ENCODE measurements at places on chromosomes 1 and 21.

DNA sequence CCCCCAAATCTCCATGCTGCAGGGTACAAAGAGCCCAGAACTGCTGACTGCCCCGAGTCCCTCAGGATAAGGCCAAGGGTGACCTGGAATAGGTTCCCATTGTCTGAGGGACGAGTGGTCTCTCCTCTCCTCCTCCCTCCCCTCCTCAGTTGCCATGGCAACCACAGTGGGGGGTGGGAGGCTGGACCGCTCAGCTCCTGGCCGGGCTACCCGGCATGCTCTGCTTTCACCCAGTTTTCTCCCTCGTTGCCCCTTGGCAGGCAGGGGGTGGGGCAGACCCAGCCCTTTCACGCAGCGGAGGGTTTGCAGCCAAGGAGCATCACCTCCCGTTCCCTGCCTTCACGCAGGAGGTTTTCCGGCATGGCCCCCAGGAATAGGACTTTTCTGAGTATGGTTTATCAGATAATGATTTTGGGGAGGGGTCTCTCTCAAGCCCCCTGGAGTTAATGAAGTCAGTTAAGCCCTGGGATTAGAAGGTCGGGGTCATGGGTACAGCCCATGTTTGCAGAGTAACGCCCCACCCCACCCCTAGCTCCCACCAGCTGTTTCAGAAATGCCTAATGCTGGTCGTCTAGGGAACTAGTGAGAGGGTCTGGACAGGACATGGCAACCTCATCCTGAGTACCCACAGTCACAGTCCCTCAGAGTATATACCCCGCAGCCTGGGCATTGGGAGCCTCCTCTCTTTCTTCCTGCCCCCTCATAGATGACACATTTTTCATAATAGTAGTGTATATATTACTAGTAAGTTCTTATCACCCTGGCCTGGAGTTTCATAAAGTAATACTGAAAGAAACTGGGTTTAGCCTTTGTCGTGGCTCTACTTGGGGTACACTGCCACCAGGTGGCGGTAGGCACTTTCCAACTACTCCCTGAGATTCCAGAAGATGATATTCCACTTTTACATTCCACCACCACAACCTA, 20.7 kb downstream of the C1QB start:
- no peak for DNase-seq

DNA sequence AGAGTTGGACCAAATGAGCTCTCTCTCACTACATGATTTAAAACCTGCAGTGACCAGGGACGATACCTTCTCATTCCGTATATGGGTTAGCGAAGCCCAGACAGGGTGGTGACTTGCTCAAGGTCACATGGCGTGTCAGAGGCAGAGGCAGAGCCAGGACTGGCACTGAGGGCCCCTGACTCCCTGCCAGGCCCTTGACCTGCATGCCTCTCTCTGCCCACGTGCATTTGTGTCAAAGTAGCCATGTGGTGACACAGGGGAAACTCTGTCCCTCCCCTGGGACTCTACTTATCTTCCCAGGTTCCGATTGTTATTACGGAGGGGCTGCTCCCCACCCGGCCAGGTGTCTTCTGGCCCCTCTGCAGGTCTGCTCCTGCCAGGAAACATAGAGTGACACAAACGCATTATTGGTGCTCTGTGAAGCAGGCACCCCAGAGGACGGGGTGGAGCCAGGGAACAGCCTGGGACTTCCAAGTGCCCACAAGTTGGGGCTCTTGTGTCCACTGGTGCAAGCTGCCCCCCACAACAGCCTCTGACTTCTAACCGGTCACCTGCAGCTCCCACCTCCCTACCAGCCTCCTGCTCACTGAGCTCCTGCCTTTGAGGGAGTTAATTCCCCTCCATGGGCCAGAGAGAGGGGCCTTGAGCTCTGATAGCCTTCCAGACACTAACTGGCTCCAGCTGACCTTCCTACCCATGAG, 7.3 kb upstream of the TINAGL1 start:
- DNase-seq, result no peak

DNA sequence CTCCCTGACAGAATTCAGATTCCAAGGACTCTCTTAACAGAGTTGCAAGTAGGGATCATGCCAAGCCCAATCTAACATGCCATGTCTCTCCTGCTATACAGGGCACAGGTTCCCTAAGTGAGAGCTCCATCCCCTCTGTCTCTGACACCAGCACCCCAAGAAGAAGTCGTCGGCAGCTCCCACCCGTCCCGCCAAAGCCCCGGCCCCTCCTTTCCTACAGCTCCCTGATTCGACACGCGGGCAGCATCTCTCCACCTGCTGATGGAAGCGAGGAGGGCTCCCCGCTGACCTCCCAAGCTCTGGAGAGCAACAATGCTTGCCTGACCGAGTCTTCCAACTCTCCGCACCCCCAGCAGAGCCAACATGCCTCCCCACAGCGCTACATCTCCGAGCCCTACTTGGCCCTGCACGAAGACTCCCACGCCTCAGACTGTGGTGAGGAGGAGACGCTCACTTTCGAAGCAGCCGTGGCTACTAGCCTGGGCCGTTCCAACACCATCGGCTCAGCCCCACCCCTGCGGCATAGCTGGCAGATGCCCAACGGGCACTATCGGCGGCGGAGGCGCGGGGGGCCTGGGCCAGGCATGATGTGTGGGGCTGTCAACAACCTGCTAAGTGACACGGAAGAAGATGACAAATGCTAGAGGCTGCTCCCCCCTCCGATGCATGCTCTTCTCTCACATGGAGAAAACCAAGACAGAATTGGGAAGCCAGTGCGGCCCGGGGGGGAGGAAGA, 263.2 kb downstream of the ZNF648 start:
- DNase-seq, result no peak

DNA sequence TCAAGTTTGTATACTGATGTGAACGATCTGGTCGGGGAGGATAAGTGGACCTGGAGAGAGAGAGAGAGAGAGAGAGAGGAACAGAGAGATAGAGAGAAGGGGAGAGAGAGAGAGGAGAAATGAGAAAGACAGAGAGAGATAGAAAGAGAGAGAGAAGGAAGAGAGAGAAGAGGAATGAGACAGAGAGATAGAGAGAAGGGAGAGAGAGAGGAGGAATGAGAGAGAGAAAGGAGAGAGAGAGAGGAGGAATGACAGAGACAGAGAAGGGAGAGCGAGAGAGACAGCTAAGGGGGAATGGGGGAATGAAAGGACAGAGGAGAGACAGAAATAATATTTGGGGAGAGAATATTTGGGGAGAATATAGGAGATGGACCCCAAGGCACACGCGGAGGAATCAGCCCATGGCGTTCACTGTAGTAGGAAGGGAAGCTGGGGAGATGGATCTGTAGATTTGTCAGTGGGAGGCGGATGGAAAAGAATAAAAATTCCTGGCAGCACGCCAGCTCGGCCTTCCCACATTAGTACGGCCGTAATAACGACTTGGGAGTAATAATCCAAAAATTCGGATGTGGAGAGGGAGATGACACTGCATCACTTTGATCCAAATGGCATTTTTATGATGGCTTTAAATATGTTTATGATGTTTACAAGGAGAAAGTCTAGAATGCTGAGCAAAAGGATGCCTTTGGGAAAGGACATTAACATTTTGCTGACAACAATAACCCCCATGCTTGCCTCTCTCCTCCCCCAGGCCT, 159.8 kb upstream of the KCNJ6 start:
- DNase-seq, result no peak

- no peak for DNase-seq
These were observed 619 bp upstream of the ZBTB8B start for GRCh38 chr1:32464191-32464715.

DNA sequence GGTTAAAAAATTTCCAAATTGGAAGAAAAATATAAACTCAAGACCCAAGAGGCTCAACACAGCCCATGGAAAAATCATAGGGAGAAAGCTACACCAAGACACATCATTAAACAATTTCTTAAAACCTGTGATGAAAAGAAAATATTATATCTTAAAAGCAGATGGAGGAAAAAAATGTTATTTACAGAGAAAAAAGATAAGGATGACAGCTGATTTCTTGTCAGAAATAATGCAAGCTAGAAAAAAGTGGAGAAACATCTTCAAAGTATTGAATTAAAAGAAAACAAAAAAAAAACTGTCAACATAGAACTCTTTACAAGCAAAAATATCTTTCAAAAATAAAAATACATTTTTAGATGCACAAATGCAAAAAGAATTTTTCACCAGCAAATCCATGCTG, 930.5 kb downstream of the ADGRL2 start:
- DNase-seq, result no peak

GRCh38 chr1:96487971-96488370, 233.6 kb upstream of the PTBP2 start:
- DNase-seq, result no peak

DNA sequence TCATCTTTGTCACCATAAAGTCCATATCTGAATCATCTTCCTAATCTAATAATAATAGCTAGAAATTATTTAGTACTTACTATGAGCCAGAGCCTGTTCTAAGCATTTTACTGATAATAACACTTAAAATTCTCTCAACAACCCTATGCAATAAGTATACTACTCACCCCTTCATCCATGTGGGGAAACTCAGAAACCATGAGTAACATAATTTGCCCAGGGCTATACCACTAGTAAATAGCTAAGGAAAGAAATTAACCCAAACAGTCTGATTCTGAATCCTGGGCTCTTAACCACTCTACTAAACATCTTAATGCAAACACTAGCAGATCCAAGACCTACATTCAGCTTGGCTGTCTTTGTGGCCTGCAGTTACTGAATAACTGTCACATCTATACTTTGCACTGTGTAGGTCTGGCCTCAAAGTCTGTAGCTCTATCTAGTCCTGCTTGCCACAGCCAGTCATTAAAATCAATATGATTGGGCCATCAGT, 394.8 kb upstream of the ESRRG start:
- DNase-seq, result no peak

GRCh38 chr1:94079989-94080388, 41.0 kb downstream of the ABCA4 start:
- no peak for DNase-seq

GRCh38 chr21:35478161-35479064, 429.3 kb upstream of the RUNX1 start:
- DNase-seq, result no peak

- DNase-seq, result no peak
These were observed 96.6 kb downstream of the DISC1 start for GRCh38 chr1:231723146-231723545.

DNA sequence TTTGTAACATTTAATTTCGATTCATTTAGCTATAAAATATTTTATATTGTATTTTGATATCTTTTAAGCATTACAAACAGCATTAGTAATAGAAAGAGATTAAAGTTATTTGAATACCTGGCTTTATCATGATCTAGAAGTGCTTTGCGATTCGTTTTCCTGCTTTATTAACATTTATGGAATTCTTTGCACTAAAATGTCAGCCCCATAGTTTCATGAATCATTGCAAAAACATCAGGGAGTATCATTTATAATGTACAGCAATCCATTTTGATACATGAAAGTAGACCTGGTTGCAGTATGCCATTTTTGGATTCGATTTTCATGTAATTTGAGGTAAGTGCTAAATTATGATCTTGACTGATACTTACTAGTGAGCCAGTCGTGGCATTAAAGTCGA, 108.0 kb upstream of the DPYD start:
- no peak for DNase-seq

- DNase-seq, result no peak
These were observed 128.0 kb downstream of the NPHP4 start for GRCh38 chr1:5864256-5864655.

- no peak for DNase-seq
These were observed 15.2 kb upstream of the GPR153 start for GRCh38 chr1:6275826-6276782.

DNA sequence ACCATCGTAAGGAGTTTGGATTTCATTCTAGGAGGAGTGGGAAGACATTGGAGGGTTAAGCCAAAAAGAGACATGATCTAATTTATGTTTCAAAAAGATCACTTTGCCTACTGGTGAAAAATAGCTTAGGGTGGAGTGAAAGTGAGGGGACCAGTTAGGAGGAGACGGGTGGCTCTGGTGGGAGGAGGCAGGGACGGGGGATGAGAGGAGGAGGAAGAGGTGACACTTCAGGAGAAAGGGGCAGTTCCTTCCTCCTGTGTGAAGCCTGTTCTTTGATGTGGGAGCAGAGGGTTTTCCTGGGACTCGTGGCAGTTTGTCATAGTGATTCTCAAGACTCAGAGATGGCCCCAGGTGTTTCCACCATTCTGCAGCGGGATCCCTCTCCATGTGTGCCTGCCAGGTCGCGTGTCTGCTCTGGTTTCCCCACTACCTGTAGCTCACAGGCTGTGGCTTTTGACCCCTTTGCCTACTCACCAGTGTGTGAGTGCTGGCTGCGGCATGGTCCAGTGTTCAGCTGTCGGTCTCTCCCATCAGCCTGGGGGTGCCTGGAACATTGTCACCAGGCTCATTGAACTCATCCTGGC, 102.4 kb downstream of the CNIH3 start:
- no peak for DNase-seq

DNA sequence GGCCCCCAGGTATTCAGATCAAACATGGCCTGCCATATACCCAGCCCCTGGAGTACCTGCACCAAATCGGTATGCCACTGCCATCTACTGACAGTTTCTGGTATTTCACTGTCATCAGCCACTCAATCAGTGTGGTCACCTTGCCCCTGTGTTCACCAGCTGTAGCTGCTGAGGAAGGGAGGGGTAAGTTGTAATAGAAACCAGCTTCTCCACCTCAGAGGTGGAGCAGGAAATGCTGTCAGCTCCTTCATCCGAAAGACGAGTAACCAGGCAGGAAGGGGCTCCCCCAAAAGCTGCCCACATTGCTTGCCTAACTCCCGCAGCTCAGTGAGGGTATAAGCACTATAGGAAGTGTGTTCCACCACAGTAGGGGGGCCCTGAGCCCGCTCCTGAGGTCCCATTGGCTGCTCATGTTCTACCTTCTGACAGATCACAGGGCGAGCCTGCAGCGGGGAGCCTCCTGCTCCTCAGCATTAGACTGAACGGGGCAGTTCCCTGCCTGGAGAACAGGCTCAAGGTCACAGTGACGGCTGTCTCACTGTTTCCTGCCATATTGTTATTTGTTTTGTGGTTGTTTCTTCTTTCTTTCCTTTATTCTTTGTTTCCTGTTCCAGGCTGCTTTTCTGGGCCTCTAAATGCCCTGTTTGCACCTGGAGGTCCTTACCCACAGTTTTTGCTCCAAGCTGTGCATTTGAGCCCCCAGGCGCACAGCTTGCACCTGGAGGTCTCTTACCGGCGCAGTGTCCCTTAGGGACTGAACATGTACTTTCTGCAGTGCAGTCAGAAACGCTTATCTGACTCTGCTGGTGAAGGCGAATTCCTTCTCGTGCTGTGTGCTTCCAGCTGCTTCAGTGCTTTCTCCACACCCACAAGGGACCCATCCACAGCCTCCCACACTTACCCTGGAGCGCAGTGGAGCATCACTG, 1638.3 kb downstream of the MRPL39 start:
- peak; percentile 90 for DNase-seq
